ENCODE measurements at places on chromosomes 6 and 20.

GRCh38 chr6:87155842-87156815 is 764 bp downstream of the ZNF292 start:
- peak; percentile 66 for DNase-seq

- no peak for DNase-seq
Observed at GRCh38 chr20:13423472-13424173, 202.5 kb downstream of the ISM1 start.

DNA sequence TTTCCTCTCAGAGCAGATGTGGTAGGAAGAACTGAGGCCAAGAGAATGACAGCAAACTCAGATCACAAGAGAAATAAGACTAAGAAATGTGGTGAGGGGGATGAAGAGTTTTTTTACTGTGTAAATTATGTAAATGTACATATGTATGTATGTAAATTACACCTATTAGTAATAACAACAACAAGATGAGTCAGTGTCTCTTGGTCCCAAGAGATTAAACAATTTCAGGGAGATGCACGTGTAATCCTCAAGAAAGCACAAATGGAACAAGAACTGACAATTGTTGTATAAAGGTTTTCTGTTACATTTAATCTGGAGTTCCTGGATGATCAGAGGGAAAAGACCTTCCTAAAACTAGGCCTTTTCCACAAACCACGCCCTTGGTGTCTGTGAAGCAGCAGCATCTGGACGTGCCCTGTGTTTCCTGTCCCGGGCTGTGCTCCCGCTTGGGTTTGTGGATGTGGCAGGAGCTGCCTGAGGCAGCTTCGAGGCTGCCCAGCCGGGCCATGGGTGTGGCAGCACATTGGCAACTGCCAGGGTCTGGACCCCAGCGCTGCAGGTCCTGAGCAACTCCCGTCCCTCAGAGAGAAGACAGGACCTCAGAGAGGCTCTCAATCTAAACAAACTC is 994 bp downstream of the CLDN20 start:
- DNase-seq: peak; percentile 62

GRCh38 chr6:357261-357790 is 34.2 kb upstream of the IRF4 start:
- no peak for DNase-seq

DNA sequence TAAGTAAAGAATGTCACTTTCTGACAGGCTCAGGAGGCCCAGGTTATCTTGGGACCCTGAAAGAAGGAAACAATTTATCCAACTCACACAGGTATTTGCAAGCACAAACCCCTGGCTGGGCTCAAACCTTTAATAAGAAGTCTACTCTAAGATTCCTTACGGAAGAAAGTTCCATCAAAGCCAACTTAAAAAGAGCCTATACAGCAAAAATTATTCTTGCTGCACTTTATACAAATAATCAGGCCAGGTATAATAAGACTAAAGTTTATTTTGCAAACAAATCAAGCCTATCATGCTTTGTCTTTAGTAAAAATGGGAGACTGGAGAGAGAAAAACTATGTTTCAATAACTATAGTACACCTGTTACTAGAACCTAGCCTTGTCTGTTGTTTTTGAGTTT is 102.1 kb downstream of the DTNBP1 start:
- no peak for DNase-seq

DNA sequence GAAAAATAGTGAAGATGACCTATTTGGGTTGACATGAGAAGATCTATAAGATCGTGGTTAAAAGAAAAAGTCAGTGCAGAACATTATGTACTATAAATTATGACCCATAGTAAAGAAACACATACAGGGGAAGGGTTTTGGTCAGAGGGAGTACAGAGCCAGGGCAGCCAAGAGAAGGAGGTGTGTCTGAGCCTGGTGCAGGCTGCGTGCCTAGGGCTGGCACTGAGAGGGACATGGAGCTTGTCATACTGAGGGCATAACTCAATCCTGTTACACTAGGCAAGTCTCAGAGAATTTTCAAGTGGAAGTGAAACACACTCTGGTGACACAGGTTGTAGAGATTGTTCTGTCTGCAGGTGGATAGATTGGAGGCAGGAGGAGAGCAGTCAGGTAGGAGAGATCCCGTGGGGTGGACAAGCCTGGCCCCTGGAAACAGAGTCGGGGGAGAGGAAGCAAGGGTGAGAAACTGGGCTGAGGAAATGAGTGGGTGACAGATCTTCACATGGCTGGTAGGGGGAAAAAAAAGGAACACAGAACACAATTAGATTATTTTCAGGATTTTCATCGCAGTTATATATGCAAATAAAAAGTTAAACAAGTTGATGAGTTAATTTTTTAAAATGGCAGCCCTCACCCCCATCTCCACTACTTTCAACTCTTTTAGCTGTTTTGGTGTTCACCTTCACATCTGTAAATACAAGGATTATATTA is 18.5 kb upstream of the RNF39 start:
- DNase-seq: no peak

GRCh38 chr20:53611449-53611894 is 17.8 kb upstream of the ZNF217 start:
- peak; percentile 99 for DNase-seq

DNA sequence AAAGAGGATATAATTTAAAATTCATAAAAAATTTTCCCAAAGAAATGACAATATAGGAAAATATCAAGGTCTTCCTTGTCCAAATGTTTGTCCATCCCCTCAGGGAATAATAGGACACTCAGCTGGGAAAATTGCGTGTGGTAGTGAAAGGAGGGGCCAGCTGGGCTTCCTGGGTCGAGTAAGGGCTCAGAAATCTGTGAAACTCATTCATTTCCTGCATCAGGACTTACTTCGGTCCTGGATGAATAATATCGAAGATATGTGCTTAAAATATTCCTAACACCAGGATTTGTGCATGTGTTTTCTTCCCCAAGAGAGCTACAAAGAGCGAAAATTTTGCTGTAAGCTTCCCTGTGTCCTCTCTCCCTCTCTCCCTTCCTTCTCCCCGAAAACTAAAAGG is 118.2 kb upstream of the GJE1 start:
- peak; percentile 99 for DNase-seq

- peak; percentile 80 for DNase-seq
Observed at GRCh38 chr6:12137480-12137879, 125.4 kb downstream of the HIVEP1 start.

- DNase-seq: peak; percentile 95
Observed at GRCh38 chr6:56729719-56730118, 87.0 kb upstream of the DST start.

DNA sequence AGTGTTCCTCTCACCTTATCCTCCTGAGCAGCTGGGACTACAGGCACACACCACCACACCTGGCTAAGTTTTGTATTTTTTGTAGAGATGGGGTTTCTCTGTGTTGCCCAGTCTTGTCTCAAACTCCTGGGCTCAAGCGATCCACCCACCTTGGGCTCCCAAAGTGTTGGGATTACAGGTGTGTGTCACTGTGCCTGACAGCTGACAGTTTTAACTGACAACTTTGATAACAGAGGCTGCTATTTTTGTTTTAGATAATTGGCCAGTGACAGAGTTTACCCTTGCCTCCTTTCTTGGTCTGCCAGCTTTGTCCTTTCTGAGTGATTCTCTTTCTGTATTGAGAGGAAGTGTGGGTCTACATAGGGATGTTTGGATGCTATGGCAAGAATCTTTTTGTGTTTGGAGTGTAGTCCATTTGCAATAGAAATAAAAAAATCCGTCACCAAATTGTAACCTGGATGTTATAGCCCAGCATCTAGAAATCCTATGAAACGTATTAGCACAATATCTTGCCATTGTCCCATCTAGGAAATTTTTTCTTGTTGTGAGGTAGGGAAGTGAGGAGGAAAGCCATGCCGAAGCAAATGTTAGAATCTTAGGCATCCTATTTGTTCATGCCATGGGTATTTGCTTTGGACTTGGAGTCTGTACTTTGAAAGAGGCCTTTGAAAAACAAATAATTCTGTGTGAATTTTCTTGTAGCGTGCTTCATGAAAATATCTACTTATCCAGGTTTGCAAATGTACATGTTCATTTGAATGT is 80.8 kb downstream of the RNF144B start:
- no peak for DNase-seq

GRCh38 chr6:21005816-21006570 is 471.7 kb downstream of the CDKAL1 start:
- peak; percentile 95 for DNase-seq

DNA sequence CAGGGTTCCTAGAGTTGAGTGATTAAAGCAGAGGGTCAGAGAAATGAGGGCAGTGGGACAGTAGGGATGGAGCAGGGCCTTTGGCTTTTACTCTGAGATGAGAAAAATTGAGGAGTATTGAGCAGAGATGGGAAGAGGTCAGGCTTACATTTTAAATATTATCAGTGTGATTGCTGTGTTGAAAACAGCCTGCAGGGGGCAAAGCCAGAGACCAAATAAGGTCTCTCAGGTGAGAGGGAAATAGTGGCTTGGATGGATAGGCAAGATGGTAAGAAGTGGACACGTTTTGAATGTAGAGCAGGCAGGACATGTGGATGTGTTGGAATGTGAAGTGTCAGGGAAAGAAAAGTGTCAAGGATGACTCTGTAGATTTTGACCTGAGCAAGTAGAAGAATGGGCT is 105.0 kb upstream of the MAP3K7 start:
- peak; percentile 2 for DNase-seq

GRCh38 chr6:124027392-124027791 is 223.7 kb downstream of the NKAIN2 start:
- no peak for DNase-seq

DNA sequence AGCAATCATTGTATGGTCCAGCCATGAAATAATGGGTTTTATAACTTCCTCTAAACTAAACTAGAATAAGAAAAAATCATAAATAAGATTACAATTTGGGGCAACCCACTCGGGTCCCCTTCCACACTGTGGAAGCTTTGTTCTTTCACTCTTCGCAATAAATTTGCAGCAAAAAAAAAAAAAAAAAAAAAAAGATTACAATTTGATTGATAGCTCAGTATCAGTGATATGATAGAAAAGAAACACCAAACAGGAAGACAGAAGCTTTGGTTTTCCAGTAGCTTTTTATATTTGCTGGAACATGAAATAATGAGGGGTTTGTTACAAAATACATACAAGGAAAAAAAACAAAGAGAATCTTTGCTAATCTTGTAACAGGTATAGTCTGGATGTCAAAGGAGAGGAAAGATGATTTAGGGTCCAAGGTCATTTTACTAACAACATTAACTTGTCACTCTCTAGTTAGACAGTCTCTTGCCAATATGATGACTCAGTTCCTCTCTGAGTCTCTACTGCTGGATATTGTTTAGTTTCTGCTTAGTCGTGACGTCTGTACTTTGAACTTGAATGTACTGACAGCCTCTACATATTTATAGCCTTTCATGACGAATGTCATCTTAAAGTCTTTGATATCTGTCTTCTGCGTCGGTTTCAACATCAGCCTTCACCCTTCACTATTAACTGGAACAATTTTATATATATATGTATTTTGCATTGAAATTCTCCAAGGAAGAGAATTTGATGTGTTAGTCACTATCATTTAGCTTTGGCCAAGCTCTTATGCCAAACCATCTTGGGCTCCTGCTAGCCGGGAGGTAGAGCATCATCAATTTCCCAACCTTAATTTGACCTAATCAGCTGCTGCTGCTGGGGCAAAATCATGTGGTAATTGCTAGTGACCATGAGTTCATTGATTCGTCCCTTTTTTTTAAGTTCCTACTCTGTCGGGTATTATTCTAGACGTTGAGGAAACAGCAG is 213.1 kb upstream of the STXBP5 start:
- peak; percentile 73 for DNase-seq

DNA sequence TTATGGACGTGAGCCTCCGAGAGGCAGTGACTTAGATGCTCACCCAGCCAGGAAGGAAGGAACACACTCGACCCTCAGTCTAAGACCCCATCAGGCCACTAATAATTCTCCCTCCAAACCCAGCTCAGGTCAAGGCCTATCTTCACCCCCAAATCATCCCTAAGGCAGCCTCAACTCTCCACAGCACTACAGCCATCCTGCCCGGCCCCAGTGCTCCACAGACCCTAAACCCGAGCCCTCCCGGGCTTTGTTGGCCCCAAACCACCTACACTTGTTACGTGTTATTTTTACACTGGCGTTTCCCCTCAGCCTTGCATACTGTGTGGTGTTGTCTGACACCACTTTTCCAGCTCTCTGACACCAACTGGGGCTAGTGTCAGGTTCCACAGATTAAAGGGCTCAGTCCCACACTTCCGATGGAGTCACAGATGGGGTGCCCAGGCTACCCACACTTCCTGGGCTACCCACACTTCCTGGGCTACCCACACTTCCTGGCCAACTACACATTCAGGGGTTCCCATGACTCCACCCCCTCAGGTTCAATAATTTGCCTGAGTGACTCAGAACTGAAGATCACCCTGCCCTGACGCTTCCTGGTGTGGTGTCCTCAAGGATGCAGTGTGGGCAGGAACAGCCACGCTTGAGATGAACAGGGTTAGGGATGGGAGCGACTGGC is 25.3 kb downstream of the RBCK1 start:
- peak; percentile 64 for DNase-seq

- no peak for DNase-seq
Observed at GRCh38 chr6:168400037-168400436, 40.9 kb upstream of the SMOC2 start.

- peak; percentile 11 for DNase-seq
Observed at GRCh38 chr6:90610301-90610750, 23.5 kb upstream of the MAP3K7 start.

- DNase-seq: no peak
Observed at GRCh38 chr6:91221072-91221720, 634.3 kb upstream of the MAP3K7 start.

- DNase-seq: peak; percentile 8
Observed at GRCh38 chr6:38646166-38646878, 6.6 kb upstream of the BTBD9 start.

GRCh38 chr6:53723331-53723730 is 57.8 kb upstream of the KLHL31 start:
- DNase-seq: no peak

DNA sequence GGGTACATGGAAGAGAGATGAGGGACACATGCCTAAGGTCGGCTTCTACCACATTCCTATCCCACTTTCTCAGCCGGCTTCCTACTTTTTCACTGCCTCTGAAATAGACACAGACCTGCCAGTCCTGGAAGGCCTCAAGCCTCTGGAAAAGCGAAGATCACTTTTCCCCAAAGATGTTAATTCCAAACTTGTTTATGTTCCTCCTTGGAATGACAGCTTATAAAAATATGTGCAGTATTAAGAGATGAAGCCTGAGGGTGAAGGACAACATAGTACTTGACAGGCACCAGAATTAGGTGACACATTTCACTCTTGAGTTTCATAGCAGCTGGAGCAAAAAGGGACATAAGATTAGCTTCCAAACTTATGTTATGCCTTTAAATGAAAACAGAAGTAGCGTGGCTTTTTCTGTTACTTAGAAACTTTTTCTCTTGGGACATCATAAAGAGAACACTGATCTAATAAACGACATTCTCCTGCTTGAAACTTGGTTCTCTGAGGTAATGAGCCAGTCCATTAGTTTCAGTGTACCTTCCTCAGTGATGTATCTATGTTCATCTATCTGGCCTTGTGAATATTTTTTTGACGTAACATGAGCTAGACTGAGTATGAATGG is 25.3 kb downstream of the FOXO3 start:
- DNase-seq: no peak

GRCh38 chr20:35291654-35292503 is at the start of gene FAM83C:
TSS of gene FAM83C (minus strand) at chr20:35292425. CDS start at chr20:35292304, 121 bp downstream.
- DNase-seq: no peak

GRCh38 chr6:143877584-143878271 is 13.5 kb downstream of the ZC2HC1B start:
- no peak for DNase-seq
